Stimulated activated CD4-positive, alpha-beta T cell treated with anti-CD3 and anti-CD28 coated beads, Interleukin-2, amount 100 ng/mL, for 24 hours (primary cell): ENCODE measurements at places on chromosomes 4 and X.

DNA sequence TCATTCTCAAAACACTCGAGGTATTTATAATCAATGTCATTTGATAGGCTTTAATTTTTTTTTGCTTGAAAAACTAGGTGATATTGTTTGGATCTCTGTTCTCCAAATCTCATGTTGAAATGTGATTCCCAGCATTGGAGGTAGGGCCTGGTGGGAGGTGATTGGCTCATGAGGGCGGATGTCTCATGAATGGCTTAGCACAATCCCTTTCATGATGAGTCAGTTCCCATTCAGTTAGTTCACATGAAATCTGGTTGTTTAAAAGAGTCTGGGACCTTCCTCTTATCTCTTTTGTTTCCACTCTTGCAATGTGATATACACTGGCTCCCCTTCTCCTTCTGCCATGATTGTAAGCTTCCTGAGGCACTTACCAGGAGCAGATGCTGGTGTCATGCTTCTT, 638.7 kb downstream of the DMD start:
- DNase-seq, result no peak

DNA sequence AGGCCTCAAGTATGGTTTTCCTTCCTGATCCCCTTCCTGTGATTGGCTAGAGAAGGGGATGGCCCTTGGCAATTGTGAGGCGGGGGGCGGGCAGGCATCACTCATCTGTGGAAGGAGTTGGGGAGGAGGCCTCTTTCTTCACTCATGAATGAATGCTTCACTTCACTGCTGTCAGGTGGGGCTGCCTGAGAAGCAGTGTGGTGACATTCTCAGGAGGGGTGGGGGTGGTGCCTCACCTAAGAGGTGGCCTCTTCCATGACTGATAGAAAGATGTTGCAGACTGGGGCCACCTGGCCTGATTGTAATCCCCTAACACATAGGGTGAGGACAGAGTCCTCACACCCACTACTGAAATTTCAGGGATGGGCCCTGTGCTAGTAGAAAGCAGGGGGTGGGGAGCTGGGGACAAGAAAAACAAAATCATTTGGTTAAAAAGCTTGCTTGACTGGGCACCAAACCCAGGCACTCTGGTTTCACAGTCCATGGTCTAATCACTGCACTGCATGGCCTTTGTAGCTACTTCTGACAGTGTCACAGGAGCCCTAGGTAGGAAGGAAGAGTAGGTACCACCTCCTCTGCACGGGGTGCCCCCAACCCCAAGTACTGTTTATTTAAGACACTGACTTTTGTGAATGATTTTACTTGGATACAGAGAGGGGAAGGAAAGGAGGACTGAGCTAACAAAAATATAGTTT, 5.6 kb upstream of the HOPX start:
- no peak for DNase-seq

DNA sequence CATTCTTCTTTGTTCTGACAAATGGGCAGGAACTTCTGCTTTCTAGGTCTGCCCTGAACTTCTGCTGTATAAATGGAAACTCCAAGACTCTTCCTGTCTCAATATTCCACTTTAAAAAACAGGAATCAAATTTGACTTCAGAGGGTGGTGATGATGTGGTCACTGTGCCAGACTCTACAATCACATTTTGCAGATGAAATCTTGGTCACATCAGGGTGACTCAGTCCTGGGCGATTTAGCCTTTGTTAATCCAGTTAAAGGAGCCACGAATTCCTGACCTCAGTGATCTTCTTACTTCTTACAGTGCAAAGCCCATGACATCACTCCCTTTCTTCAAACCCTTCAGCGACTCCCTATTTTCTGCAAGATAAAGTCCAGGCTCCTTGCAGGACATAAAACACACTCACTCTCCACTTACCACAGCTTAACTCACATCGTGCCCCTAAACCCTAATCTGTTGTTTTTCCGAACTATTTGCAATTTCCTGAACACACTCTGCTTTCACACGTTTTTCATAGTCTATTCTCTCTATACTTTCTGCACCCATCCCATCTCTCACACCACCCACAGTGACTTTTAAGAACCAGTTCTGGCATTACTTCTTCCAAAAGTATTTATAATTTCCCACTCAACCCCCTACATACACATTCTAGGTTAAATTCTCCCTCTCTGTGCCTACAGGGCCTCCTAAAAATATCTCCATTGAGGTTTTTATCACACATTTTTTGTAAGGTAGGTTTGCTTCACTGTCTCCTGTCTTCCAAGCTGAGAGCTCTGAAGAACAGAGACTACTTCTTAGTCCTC, 11.1 kb downstream of the GASK1B start:
- DNase-seq, result no peak

- no peak for DNase-seq
Observed at GRCh38 chr4:138013625-138014024, 228.5 kb downstream of the SLC7A11 start.

GRCh38 chrX:92230628-92231027, 451.5 kb downstream of the PCDH11X start:
- no peak for DNase-seq

- no peak for DNase-seq
Observed at GRCh38 chr4:71123951-71124350, 130.5 kb downstream of the DCK start.
